ENCODE measurements at places on chromosomes 11 and 22. TPM values are rescaled to one million over a fixed set of nuclear protein-coding genes. Genes with fewer than 3 reads are reported as not detected.
A peak's percentile ranks its signal among the peaks of the same experiment; 100 is the strongest.

GALNT18 gene
- total RNA-seq: 21.6 TPM

GRCh38 chr11:30586251-30587144, at the start of gene MPPED2:
Gene MPPED2, minus strand, starts transcription at chr11:30586353. Its CDS starts 5,980 bp downstream, at chr11:30580373.
- no peak for DNase-seq

SLC25A45 gene
- 5.0 TPM for total RNA-seq

DNA sequence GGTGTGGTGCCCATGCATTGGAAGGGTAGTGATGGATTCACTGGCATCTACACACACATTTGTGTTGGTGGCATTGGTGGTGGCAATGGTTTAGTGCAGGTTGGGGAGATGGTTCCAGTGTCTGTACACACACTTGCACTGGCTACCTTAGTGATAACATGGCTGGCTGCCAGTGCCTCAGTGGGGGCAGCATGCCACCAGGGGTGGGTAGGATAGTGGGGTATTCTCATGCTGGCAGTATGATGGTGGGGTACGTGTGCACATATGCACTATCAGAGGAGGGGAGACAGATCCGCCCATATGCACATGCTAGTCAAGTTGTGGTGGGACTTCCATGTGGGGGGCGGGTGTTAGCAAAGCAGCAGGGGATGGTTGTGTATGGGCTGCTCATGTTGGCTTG, 7.1 kb upstream of the OR8K3 start:
- no peak for DNase-seq

DNA sequence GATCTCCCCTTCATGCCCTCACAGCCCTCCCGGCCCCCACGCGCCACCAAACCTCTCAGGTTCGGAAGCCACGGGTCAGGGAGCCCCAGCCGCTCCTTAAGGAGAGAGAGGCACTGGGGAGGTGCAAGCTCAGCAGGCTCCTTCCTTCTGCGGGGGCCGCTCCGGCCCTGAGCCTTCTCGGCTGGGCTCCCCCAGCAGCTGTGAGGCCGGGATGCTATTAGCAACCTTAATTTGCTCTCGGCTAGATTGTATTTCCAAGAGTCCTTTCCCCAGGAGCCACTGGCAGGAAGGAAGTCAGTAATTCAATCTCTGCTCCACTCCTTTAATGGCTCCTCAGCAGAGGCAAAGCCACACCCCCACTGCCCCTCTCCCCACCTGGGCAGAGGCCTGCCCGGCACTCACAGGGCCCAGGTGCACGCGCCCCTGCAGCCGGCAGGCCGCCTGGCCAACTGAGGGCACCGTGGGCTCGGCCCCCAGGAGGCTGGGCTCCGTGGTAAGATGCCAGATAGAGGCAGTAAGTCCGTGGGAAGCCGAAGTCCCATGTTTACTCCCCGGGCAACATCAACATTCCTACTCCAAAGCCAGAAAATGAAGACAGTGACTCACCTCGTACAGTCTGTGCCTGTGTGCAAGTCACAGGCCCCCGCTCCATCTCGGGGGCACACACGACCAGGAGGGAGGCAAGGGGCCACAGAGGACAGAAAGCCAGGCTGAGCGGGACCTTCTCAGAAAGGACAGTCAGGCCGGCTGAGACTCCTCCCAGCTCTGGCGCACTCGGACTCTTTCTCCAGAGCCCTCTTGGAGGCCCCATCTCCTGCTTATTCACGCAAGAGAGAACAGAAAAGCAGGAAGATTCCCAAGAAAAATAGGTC, 5.2 kb downstream of the IGSF9B start:
- no peak for DNase-seq

DNA sequence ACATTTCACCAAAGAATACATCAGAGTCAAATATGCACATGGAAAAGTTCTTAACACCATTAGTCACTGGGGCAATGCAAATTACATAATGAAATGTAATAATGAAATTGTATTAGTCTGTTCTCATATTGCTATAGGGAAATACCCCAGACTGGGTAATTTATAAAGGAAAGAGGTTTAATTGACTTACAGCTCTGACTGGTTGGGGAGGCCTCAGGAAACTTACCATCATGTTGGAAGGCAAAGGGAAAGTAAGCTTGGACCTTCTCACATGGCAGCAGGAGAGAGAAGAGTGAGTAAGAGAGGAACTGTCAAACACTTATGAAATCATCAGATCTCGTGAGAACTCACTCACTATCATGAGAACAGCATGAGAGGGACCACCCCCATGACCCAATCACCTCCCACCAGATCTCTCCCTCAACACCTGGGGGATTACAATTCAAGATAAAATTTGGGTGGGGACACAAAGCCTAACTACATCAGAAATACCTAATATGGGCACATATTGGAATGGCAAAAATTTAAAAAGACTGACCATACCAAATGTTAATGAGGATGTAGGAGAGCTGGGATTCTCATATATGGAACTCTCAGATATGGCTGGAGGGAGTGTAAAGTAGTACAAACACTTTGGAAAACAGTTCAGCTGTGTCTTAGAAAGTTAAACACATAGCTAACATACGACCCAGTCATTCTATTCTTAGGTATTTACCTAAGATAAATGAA, 65.1 kb upstream of the CD44 start:
- no peak for DNase-seq

GRCh38 chr11:62556875-62557631, 10.4 kb upstream of the AHNAK start:
- DNase-seq: no peak

DNA sequence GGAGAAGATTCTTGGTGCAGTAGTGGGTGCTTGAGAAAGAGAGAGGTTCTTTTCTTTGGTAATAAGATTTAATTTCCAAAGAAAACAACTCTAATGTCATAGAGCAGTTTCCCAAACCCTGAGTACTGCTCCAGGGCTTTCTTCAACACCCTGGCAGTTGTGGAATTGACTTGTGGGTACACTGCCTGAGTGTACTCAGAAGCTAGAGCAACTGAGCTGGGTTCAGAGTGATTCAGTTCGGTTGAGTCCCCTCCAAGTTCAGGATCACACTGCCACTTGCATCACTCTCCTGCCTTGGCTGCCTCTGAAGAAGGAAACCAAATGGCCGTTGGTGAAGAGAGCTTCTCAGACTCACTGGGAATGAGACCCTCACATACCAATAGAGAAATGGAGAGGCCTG, 5.3 kb downstream of the DMC1 start:
- no peak for DNase-seq

- DNase-seq: no peak
Measured at GRCh38 chr22:44663256-44663999, 38.6 kb upstream of the PRR5 start.

GRCh38 chr11:64684357-64684756, 38.6 kb downstream of the NRXN2 start:
- no peak for DNase-seq

CD3E gene
- total RNA-seq: 0.32 TPM

- no peak for DNase-seq
Measured at GRCh38 chr11:99327527-99327926, 306.8 kb downstream of the CNTN5 start.

SYCE3 gene
- not detected for total RNA-seq

SCT gene
- total RNA-seq: not detected

- no peak for DNase-seq
Measured at GRCh38 chr11:119908573-119908904, 179.5 kb upstream of the NECTIN1 start.

DNA sequence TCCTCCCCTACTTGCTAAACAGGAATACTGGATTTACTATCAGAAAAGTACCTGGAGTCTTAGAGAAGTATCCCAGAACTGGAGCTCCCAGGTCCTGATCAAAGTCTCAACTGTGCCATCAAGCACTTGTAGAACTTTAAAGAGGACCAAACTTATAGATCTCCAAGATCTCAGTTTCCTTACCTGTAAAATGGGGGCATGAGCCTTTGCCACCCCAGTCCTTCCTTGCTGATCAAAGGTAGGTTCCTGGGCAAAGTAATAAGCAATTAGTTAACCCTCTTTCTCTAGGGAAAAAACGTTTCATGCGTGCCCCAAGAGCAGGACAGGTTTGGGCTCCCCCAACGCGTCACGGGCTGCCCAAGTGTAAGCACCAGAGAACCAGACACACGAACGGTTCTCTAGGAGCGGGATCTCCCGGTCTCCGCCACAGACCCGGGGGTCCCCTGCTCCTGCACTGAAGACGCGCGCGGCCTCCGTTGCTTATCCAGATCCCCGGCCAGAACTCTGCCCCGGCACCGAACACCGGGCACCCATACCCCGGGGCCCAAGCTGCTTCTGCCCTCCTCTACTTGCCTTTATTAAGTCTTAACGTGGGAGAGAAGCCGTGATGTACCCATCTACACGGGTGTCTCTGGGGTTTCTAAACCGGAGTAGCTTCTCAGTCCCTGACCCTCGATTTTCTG, 505 bp downstream of the ZNF214 start:
- DNase-seq: peak; percentile 3

- DNase-seq: no peak
Measured at GRCh38 chr11:34052608-34053160, 1.2 kb downstream of the CAPRIN1 start.

GRCh38 chr11:47354913-47355282, 2.4 kb upstream of the MYBPC3 start:
- DNase-seq: no peak

DNA sequence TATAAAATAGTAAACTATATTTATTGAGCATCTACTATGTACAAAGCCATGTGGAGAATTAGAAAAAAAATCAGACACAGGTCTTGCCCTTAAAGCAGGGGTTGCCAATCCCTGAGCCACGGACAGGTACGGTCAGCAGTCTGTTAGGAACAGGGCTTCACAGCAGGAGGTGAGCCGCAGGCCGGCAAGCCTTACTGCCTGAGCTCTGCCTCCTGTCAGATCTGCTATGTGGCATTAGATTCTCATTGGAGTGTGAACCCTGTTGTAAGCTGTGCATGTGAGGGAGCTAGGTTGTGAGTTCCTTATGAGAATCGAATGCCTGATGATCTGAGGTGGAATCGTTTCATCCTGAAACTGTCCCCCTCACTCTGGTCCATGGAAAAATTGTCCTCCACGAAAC, 2.1 kb upstream of the RAG2 start:
- no peak for DNase-seq

GRCh38 chr11:46710821-46711269, 8.2 kb upstream of the F2 start:
- no peak for DNase-seq

DNA sequence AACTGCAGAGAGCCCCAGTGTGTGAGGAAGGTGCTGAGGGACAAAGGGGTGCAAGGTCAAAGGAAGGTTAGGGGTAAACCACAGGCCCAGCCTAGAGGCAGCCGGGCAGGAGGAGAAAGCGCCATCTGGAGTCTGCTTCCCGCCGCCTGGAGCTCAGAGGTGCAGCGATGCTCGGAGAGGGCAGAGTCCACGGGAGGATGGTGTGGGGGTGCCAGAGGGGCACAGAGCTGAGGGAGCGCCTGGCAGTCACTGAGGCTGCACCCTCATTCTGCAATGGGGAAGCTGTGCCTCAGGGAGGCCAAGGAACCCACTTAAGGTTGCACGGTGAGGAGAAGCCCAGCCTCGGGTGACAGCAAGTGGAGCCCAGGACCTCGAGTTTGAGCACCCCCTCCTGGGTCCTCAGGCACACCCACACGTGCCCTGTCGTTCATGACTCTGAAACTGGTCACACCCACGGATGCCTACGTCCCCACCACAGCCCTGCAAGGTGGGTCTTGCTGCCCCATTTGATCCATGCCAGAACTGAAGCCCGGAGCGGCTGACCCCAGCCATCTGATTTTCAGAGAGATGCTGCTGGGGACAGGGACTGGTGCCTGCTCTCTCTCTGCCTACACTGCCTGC, 1.6 kb downstream of the IL2RB start:
- no peak for DNase-seq

ACRV1 gene
- total RNA-seq: not detected

SH3BP1 gene
- total RNA-seq: 10.9 TPM

GRCh38 chr22:37309211-37310074, 27.1 kb downstream of the CYTH4 start:
- no peak for DNase-seq

GRCh38 chr22:42074132-42074811, at the start of gene PHETA2:
Gene PHETA2, plus strand, starts transcription at chr22:42074248. Its CDS starts 3,046 bp downstream, at chr22:42077294.
- DNase-seq: no peak

DNA sequence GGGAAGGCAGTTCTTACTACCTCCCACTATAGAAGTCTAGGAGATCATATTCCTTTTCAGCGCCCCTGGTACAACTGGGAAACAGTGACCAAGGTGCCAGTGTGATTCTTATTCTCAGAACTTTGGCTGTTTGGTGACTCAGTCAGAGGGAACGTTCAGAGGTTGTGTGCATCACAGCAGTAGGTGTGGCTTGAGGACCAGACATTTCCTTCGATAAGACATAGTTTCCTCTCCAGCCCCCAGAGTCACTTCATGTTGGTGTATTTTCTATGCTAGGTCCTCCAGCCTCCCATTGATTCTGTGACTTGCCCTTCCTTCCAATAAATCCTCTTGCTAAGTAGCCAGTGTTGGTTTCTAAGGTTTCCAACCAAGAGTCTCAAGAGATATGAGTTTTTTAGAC, 171.9 kb upstream of the MPPED2 start:
- DNase-seq: no peak

RASGRP2 gene
- total RNA-seq: 7.6 TPM

DNA sequence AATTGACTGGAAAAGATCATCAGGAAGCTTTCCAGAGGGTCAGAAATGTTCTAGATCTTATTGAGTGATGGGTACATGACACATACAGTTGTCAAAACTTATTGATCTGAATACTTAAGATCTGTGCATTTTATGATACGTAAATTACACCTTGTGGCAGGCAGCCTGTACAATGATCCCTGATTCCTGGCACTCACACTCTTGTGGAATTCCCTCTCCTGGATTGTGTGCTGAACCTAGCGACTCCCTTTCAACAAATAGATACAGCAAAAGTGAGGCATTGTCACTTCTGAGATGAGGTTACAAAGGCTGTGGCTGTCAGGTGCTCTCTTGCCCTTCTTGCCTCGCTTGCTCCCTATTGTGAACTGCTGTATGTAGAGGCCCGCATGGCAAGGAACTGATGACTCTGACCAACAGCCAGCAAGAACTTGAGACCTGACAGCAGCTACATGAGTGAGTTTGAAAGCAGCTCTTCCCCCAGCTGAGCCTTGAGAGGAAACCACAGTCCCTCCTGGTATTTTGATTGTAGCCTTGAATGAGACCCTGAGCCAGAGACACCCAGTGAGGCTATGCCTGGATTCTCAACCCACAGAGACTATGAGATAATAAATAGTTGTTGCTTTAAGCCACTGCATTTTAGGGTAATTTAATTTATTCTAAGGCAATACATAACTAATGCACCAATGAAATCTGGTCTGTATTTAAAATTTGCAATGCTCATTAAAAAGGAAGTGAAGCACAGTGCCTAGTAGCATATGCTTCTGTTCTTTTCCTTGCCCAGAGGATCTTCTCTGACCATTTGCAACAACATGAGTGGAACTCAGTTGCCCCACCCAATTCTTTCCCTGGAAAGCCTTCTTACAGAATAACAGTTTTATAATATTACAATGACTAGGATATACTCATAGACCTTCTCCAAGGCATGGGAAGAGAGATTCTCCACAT, 60.5 kb upstream of the IZUMO1R start:
- no peak for DNase-seq

GRCh38 chr11:22792497-22792896, 37.1 kb downstream of the SVIP start:
- no peak for DNase-seq

GRCh38 chr11:19087658-19088057, 27.1 kb upstream of the MRGPRX2 start:
- DNase-seq: no peak

- no peak for DNase-seq
Measured at GRCh38 chr11:62479631-62480201, 60.9 kb downstream of the SCGB1A1 start.

NADSYN1 gene
- total RNA-seq: 47.8 TPM

OR5P2 gene
- 7.9 TPM for total RNA-seq

Data from urinary bladder (tissue), 4 donors.